ENCODE measurements at places on chromosomes 7 and 10.
A peak's percentile ranks its signal among the peaks of the same experiment; 100 is the strongest.

GRCh38 chr10:3838460-3839437 lies 53.7 kb upstream of the KLF6 start:
- DNase-seq = no peak

DNA sequence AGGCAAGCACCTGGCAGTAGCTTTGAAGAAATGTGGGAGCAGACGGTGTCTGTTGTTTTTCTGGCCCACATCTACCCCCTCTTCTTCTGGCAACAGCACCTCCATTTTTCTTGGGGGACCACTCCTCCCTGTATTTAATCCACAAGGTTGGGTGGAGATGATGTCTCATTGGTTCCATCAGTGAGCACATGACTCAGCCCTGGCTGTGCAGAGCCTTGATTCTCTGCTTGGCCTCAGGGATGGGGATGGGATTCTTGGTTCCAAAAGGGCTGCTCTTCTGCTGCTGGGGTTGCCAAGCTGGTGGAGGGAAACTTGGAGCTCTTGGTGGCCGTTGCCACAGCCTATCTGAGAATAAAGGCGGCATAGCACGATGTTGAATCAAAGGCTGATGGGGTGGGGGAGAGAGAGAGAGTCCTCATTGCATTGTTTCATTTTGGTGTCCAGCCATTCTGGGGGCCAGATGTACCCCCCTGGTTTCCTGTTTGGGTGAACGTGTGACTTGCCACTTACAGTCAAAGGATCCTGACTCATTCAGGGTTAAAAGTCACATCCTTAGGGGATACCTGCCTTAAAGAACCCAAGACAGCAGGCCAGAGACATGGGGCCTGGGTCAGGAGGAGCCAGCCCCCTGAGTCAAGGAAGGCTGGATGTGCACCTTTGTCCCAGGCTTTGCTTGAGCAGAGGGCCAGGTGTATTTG lies 25.9 kb downstream of the GRK5 start:
- no peak for DNase-seq

DNA sequence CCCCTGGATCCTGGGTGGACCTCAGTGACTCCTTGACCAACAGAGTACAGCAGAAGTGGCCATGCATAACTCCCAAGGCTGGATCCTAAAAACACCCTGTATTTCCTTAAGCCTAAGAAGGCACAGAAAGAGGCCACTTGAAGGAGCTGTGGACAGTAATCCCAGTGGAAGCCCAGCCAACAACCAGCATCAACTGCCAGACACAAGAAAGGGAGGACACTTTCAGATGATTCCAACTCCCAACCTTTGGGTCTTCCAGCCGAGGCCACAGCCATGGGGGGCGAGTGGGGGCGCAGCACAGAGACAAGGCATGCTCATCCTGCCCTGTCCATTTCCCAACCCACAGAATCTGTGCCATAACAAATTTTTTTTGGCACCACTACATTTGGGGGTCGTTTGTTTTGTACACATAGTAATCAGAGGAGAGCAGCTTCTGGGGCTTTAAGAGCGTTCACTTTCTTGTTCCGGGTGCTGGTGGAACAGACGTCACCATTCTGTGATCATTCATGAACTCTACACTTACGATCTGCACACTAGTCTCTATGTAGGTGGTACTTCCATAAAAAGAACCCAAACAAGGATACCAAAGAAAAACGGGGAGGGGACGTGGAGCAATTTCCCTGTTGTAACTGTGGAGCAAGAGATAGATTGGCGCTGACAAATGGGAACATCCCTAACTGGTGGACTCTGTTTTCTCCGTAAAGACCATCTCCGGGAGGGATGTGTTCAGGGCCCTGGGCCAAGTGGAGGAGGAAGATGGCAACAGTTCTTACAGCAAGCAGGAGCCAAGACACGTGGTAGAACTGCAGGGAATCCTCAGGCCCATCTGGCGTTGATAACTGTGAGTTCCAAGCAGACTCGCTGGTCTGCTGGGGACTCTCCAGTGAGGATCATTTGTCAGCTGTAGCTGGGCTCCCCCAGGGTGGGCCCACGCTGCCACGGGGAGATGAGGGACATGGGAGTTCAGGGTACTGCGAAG lies 6.0 kb upstream of the SLC29A3 start:
- peak; percentile 64 for DNase-seq

- DNase-seq = no peak
These were observed 725.2 kb downstream of the SUGCT start for GRCh38 chr7:40859965-40860543.

DNA sequence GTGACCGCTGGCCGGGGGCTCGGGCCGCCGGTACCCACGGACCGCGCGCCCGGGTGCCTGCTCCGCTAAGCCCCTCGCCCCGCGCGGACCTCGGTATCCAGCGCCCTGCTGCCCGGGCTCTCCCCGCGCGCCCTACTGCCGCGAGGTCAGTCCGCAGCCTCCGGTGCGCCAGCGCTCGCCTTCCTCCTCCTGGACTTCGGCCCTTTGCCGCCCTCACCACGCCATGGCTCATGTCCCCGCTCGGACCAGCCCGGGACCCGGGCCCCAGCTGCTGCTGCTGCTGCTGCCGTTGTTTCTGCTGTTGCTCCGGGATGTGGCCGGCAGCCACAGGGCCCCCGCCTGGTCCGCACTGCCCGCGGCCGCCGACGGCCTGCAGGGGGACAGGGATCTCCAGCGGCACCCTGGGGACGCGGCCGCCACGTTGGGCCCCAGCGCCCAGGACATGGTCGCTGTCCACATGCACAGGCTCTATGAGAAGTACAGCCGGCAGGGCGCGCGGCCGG lies 483 bp downstream of the GDF10 start:
- no peak for DNase-seq

DNA sequence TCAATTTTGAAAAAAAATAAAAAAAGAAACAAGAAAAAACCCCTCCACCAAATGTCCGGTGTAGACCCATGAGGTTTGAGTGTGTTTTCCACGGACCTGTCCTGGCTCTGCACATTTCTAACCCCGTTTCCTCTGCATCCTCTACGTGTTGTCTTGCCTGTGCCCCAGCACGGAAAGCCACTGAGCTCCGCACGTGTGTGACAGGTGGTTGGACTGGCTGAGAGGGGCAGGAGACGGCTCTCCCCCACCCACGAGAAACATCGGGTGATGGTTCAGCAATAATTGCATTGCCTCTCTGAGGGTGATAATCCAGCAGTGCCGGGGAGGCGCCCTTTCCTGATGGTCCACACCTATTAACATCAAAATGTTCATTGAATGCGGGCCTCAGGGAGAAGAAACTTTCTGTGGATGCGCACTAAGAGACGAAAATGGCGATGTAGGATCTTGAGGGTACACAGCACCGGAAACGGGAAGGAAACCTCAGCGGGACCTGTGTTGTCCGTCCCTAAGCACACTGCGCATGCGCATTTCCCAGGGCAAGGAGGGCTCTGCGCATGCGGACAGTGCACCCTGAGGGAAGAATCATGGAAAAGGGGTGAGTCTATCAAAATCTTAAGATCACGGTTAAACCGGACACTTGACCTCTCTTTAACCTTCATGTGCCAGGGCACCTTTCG lies 470.1 kb upstream of the ADARB2 start:
- no peak for DNase-seq

Measured in Right ventricle myocardium superior (tissue), 1 donor.